8988T (cell line): ENCODE measurements at places on chromosomes 3 and 15.
A peak's percentile ranks its signal among the peaks of the same experiment; 100 is the strongest.

- DNase-seq, result no peak
These were observed 43.3 kb downstream of the CAPN3 start for GRCh38 chr15:42402455-42403205.

GRCh38 chr15:58977887-58978286 lies 9.6 kb upstream of the RNF111 start:
- DNase-seq, result no peak

DNA sequence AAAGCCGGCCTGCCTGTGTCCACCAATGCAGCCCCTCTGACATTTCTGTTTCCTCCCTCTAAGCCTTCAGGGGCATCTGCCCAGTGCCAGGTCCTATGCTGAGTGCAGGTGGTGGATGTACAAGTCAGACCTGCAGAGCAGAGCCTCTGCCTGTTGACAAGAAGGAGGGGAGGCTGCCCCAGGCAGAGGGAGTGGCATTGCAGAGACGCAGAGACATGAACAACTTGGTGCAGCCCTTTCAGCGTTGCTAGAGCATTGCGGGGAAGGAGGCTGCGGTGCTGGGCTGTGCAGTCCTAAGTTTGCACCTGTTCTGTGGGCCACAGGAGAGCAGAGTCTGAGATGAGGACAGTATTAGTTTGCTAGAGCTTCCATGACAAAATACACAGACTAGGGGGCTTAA lies 65.2 kb downstream of the LSM3 start:
- DNase-seq, result no peak

DNA sequence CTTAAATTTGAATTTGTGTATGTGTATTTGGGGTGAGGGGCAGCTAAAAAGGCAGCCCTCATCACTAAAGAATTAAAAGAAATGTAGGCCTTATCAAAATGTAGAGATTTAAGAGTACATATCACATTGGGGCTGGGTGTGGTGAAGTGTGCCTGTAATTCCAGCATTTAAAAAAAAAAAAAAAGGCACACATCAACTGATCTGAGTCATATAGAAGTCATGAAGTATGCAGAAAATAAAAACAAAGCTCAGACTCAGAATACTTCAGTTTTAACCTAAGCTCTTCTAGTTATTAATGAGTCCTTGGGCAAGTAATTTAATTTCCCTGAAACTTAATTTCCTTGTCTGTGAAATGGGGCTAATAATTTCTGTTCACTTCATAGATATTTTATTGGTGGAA lies 31.6 kb downstream of the SLC24A1 start:
- no peak for DNase-seq

DNA sequence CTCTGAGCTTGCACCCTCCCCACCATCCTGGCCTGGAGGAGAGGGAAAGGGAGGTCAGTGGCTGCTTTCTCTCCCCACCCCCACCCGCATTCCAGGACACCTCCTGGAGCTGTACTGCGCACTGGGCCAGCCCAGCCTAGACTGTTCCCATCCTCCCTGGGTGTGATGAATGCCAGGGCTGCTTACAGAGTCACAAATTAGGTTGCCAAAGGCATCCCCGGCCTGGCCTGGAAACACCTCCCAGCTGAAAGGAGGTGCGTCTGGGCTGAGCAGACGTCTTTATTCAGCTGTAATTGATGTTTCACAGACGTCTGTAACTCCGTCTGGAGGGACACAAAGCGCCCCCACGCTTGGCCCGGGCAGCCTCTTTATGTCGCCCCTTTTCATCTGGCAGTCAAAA lies 47.6 kb downstream of the RHCG start:
- no peak for DNase-seq

DNA sequence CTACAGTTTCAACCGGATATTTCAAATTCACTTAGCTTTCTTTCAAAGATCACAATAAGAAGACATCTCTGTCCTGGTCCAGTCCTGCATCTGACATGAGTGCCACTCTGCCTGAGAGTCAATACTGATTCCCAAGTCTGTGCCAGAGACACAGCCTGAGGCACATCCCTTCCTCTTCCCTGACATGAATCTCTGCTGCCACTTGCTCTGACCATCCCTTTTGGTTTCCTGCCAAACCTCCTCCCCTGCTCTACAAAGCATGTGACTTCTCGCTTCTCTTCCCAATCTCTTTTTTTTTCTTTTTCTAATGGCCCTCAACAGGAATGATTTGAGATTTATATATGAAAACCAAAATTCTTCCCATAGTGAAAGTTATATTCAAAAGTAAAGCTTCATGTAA lies 117.9 kb downstream of the MECOM start:
- DNase-seq, result no peak

DNA sequence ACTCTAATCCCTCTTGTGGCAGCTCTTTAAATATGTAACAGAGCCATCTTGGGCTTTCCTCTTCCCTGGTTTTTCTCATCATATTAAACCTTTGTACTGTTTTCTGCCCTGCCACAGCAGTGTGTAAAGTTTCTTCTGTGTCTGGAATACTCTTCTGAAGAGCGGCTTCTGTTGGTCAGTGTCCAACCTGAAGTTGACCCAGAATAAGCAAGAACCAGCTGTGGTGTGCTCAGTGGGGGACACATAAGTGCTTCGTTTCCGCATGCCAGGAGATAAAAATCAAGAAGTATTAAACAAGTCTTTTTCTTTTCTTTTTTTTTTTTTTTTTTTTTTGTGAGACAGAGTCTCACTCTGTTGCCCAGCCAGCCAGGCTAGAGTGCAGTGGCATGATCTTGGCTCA lies 173.2 kb upstream of the CHRM5 start:
- no peak for DNase-seq

DNA sequence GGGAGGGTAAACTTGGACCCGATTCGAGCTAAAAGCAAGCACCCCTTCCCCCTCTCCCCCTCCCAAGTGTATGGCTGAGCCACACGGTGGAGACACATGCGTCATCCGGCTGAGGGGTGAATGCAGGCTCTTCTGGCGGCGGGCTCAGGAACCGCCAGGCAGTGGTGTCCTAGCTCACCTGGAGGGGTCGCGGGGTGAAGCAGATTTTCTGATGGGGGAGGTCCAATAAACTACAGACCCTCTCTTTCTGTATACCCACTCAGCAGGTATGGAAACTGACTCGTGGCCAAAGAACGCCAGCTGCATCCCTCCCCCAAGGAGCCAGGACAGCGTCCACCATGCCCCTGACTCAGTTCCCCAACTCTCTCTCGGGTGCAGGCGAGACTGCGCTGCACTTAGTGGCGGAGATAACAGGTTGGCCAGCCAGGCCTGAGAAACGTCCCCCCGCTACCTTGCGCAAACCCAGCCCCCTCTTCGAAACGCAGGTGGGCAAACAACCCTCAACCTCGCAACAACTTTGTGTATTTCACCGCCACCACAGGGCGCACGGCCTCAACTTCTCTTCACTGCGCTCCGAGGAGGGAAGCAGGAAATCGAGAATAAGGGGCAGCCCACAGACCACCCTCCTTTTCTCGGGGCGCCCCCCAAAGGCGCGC lies 1.3 kb downstream of the MAGI1 start:
- peak; percentile 78 for DNase-seq

DNA sequence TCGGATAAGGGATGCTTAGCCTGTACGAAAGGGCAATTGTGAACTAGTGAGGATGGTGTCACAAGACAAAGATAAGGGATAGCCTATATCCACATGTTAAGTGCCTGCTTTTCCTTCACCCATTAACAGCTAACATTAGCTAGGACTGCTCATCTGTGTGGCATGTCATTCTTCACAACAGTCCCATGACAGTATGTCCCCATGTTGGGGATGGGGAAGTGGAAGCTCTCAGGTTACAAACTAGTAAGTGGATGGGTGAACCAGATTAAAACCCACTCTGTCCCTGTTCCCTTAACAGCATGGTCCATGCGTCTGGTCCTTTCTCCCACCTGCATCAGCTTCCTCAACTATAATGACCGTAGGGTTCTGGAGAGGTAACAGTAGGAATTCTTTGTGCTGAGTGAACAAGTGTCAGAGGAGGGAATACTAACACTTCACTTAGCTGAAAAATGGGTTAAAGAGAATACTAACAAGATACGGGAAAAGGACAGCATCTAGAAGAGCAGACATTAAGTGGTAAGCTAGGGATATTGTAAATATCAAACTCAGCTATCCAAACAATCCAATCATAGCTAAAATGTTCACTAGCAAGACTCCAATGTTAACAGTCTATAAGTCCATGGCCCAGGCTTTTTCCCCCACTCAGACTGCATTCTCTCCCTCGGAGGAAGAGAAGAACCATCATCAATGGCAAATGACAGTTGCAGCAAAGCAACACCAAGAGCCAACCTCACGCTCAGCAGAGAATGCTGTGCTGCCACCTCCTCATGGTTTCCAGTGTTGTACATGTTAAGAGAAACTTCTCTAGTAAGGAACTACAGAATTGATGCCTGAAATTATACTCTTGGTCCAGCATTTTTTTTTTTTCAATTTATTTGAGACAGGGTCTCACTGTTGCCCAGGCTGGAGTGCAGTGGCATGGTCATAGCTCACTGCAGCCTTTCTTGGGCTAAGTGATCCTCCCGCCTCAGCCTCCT lies 5.0 kb downstream of the RPLP1 start:
- no peak for DNase-seq

- DNase-seq, result no peak
These were observed 4.2 kb upstream of the FAM131A start for GRCh38 chr3:184333190-184333589.

DNA sequence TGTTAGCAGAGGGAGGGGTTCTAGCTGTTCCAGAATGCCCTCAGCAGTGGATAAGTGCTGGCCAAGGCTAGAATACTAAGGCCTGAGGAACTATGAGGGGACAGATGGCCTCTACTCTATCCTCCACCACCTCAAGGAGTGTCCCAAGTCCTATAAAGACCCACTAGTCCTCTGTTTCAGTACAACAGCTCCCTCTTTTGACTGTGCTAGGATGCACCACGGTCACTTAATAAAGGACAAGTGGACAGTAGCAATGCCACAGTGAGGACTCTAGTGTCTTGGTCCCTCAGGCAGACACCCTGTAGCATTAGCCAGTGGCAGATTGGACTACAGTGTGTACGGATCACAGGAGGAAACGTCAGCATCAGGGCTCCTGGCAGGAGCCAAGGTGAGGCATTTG lies 171.8 kb upstream of the PROK2 start:
- DNase-seq, result no peak

DNA sequence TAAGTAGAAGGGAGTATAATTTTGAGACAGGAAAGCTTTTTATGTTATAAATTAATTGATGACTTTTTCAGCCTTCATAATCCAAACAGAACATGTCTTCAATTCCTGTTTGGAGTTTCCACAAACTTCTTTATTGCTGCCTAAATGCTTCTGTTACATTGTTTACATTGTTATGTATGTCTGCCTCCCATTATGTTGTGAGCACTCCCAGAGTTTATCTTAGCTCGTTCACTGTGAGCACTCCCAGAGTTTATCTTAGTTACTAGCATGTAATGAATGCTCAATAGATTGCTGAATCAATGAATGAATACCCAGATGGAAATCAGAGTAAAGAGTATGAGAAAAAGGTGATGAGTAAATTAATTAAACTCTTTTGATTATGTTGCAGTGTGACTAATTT lies 1178.0 kb downstream of the ROBO1 start:
- no peak for DNase-seq

DNA sequence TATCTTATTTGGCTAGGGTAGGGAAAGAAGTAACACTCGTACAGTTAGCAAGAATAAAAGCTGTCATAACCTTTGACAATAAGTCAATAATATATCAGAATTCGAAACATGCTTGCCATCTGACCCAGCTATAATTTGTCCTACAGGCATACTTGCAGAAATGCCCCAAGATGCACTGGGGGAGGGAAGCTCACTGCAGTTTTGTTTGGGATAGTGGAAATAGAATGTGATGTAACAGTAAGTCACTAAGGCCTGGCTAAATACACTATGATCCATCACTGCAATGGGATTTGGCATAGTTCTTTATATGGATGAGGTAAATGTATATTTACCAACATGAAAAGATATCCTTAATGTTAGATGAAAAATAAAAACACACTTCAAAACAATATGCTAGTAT lies 25.5 kb upstream of the TMOD3 start:
- DNase-seq, result no peak

- no peak for DNase-seq
These were observed 43.0 kb downstream of the BCL2L10 start for GRCh38 chr15:52069559-52069958.

DNA sequence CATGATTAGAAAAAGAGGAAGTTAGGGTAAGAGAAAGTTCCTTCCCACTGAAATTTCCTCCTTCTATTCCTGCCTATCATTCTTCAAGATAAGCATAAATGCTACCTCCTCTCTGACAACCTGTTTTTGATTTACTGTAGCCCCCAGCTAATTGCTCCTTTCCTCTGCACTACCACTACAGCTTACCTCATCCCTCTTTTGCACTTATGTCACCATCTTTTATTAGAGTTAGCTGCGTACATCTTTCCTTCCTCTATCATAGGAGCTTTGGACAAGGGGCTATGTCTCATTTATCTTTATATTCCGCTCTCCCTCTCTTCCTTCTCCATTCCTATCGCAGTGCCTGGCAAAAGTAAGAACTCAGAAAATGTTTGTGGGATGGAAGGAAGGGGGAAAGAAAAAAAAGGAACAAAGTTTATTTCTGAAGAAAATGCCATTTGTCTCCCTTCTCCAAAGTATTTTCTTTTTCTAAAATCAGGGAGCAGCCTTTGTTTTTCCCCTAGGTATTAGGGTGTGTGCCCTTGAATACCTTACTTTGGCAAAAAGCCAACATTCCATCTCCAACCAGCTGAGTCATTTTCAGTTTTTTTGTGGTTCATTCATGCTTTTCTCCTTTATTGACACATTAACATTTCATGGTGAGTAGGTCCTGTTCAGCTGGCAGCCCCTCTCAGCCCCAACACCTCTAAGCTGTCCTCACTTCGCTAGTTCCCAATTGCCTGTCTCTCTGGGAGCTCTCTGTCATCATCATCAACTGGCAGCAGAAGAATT lies 87.6 kb upstream of the SOX2 start:
- no peak for DNase-seq

DNA sequence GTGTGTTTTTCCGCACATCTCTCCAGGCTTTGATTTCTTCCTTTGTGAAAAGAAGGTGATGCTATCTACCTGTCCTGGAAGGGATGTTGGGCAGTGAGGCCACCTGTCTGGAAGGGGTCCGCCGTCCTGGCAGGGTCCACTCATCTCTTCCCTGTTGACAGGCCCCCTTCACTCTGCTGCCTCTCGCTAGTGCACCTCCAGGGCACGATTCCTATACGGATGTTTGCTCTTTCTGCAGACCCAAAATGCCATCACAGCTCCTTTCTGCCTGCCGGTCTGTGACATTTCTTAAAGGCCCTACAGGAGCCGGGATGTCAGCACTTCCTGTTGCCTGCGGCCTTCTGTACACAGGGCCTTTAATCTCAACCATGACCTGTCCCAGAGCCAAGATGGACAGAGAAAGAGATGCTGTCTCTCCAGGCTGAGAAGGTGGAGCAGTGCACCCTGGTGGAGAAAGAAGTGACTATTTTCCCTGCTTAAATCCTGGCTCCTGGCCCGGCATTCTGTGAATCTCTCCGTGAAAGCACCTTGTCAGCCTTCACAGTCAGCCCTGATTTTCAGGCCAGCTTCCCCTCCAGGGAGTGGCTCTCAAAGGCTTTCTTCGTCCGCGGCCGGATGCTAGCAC lies 7.4 kb downstream of the FAM3D start:
- DNase-seq, result peak; percentile 82

DNA sequence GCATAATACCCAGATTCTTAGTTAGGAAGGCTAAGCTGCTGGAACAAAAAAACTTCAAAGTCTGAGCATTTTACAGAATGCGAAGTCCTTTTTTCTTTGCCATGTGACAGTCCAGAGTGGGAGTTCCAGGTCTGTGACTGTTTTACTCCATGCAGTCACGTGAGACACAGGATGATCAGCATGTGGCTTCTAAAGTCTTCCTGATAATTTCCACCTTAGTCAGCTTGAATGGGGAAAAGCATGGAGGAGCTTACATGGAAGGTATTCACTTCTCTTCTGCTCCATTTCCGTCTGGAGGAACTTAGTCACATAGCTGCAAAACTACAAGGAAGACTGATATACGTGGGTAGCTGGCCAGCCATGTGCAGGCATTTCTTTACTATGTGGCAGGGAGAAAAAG lies 1.7 kb downstream of the SNTN start:
- DNase-seq, result no peak
